NCI-H446 (cell line): ENCODE measurements at places on chromosomes 2 and 18.

GRCh38 chr2:68850524-68850923, 20.7 kb downstream of the BMP10 start:
- no peak for DNase-seq

DNA sequence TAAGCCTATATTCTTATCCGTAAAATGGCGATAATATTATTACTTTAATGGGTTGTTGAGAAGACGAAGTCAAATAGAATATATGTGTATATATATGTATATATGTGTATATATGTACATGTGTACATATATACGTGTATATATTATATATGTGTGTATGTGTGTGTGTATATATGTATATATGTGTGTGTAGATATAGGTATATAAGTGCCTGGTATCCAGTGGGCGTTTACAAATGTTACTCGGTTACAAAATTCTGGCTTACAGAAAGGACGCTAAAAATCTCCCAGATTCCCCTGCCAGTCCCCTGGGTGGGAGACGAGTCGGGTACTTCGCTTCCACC, 295 bp upstream of the MTX2 start:
- no peak for DNase-seq

DNA sequence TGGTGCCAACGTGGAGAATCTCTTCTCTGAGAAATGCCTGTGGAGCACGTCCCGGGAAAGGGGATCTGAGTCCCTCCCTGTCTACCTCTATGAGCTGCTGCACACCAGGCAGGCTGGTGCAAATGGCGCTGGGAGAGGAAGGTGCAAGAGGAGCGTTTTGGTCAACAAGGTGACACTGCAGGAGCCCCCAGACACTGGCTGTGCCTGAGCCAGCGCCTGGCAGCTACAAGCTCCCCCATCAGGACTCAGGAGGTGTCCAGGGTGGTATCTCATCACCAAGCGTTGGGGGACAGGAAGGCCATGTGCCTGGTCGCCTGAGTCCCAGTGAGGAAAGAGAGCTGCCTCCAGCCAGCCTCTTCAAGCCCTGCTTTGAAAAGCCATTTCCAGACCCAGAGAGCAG, 173.4 kb downstream of the TNS1 start:
- DNase-seq = no peak

GRCh38 chr2:180125245-180125962, 118.3 kb upstream of the CWC22 start:
- peak; percentile 86 for DNase-seq

DNA sequence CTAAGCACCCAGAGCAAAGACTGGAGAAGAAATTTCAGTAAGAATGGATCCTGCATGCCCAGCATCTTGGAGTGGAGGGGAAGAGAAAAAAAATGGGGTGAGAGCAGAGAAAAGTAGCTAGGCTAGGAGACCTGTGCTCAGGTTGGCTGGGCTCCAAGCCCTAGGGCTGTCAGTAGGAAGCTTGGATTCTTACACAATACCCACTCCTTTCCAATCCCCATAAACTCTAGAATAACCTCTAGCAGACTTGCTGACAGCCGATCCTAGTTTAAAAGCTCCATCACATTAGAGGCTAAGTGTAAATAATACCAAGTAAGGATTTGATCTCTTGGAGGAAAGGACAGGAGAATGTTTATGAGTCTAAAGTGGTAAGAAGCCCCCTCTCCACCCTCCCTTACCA, 46.2 kb upstream of the NABP1 start:
- DNase-seq = no peak

DNA sequence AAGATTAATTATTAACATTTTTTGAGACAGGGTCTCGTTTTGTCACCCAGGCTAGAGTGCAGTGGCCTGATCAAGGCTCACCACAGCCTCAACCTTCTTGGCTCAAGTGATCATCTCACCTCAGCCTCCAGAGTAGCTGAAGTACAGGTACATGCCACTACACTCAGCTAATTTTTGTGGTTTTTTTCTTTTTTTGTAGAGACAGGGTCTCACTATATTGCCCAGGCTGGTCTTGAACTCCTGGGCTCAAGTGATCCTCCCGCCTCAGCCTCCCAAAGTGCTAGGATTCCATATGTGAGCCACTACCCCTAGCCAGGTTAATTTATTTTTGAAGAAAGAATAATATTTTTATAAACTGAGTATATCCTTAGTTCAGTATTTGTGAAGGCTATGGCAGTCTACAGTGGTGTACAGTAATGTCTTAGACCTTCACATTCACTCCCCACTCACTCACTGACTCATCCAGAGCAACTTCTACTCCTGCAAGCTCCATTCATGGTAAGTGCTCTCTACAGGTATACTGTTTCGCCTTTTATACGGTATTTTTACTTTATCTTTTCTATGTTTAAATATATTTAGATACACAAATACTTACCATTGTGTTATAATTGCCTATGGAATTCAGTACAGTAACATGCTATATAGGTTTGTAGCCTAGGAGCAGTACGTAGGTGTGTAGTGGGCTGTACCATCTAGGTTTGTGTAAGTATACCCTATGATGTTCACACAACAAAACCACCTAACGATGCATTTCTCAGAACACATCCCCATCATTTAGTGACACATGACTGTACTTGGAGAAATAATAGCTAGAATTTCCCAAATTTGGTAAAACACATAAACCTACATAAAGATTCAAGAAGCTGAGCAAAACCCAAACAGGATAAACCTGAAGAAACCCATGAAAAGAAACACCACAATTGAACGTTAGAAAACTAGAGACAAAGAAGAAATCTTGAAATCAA, 38.6 kb downstream of the MGAT4A start:
- DNase-seq = no peak

DNA sequence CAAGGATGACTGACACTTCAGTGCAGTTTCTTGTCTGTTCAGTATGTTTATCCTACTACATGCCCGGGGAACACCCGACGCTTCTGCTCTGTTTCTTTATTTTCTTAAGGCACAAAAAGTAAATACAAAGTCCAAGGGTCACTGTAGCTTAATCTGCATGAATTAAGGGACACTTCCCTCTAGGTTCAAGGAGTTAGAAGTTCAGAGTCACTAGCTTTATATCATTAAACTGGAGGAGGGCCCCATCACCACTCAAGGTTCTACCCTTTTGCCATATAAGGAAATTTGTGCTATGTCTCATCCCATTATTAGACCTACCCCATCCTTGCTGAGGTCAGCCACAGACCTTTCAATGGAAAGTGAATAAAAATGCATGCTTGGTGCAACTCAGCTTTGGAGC, 27.6 kb upstream of the RMDN2 start:
- no peak for DNase-seq

DNA sequence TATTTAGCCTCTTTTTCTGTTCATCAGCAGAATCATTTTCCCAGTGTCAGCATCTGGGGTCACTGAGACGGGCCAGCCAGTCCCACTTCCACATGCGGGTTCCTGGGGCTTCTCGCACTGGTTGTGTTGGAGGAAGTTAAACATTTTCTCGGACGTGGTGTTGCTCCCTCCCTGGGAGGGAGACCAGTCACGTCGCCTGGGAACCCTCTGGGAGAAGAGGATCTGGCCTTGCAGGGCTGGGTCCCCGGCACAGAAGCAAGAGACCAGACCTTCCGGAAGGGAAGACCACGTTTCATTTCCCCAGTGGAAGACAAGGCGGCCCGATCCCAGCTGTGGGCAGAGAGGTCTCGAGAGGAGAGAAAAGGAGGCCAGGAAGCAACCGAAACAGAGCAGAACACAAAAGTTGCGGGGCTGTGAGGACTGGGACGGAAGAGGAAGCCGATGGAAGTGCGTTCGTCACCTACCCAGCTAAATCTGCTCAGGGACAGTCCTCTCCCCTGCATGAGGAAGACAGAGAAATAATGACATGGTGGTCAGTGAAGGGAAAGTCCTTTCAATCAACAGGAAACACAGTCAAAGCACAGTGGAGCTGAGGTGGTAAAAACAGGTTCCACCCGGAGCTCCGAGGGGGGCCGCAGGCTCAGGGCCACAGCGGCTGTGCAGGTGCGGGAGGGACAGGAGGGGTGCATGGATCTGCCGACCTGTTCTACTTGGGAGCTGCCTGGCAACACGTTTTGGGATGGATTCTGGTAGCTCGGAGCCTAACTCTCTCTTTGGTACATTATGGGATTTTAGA, 144.4 kb downstream of the MBP start:
- DNase-seq = no peak

DNA sequence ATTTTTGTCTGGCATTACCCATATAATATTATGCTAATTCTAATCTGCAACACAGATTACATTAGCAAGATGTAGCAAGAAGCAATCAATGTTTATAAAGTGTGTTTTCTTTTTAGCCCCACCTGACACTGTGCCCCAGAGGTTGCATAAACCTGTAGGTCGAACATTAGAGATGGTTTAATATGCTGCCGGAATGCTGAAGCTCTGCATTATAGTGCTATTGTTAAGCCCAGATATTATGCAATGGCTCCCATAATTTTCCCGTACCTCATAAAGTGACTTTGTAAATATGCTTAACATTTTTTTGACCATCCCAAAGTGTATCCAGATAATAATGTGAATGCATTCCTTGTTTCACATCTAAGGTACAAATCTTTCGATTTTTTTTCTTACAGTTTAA, 109.3 kb upstream of the MAP4K3 start:
- DNase-seq = no peak

DNA sequence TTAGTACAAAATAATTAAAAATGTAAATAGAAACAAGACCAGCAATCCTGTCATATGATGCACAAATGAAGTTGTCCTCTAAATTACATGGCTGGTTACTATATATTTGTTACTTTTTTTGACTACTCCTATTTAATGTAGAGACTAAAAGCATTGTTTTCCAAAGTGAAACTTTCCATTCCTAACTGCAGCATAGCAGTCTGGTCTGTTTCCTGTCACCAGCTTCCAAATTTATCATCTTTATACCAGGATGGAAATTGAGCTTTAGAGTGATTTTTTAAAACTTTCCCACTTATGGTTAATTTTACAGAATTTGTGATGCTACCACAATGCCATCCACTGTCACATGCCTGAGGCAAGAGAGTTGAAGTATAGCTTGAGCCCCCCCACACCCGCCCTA, 33.5 kb upstream of the RAB27B start:
- DNase-seq = no peak

- DNase-seq = no peak
Observed at GRCh38 chr2:47720036-47720435, 62.9 kb upstream of the MSH6 start.

- peak; percentile 31 for DNase-seq
Observed at GRCh38 chr2:176554101-176555048, 285.1 kb downstream of the MTX2 start.

- DNase-seq = no peak
Observed at GRCh38 chr2:199366406-199366805, 91.3 kb downstream of the SATB2 start.

- no peak for DNase-seq
Observed at GRCh38 chr2:111194835-111195621, 74.3 kb downstream of the BCL2L11 start.

DNA sequence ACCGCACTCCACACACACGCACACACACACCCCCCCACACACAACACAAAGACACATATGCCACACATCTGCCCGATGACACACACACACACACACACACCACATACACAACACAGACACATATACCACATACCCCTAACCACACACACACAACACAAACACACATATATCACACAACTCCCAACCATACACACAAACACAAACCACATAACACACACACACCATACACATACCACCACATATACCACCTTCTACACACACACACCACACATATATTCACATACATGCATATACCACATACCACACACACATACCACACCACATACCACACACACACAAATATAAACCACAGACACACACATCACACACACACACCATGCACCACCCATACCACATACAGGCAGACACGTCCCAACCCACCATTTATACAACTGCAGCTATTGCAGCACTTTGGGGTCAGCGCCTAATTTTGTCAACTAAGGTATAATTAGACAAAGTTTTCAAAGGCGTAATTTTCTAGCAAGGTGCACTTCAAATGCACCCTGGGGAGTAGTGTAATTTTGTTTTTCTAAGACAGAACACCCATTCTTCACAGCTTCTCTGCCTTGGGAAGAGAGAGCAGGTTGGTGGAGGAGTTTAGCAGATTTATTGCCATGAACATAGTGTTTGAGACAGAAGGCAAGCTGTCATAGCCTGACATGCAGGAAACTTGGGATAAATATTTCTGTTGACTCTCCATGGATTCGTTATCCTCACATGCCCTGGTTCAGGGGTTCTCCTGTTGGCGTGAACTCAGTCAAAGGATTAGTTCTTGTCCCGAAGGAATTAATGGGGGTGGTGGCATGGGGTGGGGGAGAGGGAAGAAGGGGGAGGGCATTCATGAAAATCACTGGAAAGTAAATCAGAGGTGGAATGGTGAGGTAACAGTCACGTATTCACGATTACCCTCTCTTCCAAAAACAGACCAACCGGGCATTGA, 416.1 kb downstream of the LPIN1 start:
- DNase-seq = no peak

GRCh38 chr2:55585451-55586080, 31.9 kb downstream of the PPP4R3B start:
- no peak for DNase-seq

- DNase-seq = no peak
Observed at GRCh38 chr18:58438958-58439300, 190.0 kb downstream of the ALPK2 start.

DNA sequence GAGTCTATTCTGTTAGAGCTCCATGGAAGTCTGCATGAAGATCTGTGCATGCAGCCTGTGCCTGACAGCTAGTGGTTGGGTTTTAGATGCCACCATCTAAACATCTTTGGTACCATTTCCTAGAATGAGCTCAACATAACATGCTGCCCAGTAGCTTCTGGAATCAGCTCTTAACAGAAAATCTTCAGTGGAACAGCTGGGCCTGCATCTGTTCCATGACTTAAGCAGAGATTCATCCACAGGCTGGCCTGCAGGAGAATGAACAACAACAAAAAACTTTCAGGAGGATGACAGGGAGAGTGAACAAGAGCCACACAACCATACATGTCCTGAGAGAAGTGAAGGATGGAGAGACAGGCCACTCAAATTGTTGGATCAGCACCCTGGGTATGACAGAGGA, 316.6 kb downstream of the RDH14 start:
- no peak for DNase-seq

DNA sequence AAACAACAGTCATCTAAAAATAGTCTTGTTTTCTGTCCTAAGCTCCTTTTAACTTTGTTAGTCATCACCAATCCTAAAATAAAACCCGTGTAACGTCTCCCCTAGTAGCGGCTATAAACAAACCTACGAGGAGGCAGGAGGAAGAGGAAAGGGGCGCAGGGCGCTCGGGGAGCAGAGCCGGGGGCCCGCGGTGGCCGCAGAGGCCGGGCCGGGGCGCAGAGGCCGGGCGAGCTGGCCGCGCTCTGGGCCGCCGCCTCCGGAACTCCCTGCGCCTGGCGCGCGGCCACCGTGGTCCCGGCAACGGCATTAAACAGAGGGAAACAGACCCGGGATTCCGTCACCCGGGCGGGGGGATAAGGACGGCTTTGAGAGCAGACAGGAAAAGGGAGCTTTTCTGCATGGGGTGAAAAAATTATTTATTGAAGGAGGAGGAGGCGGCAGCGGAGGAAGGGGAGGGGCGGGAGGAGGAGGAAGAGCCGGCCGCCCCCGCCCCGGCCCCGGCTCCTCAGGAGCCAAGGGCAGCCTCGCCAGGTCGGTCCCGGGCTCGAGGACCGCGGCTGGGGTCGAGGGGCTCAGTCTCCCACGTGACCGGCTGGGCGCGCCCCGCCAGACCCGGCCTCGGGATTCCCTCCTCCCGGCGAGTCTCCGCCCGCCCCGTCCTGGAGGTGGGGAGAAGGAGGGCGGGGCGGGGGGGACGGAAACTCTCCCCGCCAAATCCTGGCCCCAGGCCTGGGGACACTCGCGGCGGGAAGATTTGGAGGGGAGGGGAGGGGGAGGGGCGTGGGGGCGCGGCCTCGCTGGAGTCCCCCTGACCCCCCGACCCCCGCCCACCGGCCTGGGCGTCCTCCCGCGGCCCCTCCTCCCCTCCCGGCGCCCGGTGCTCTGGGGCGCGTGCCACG, 1.8 kb upstream of the NFATC1 start:
- DNase-seq = no peak
